Large intestine (tissue), 12 donors: ENCODE measurements at places on chromosomes 2 and 18. TPM values are rescaled to one million over a fixed set of nuclear protein-coding genes. Genes with fewer than 3 reads are reported as not detected.

The CNRIP1 gene
- 18.6 TPM for polyA plus RNA-seq

GRCh38 chr2:239149501-239149900 lies 251.3 kb downstream of the HDAC4 start:
- H3K27me3 ChIP-seq = no peaks in the 10 kb centered on the region
- no peak for DNase-seq
- H3K4me3 ChIP-seq = no peak overlapping the region
- H3K4me1 ChIP-seq = no peaks in the 10 kb centered on the region

GRCh38 chr18:62446511-62446910 lies 76.3 kb upstream of the ZCCHC2 start:
- H3K27me3 ChIP-seq = no peaks in the 10 kb centered on the region
- DNase-seq = no peak
- no peaks in the 10 kb centered on the region for H3K4me1 ChIP-seq
- no peak overlapping the region for H3K27ac ChIP-seq

The CLIP4 gene
- polyA plus RNA-seq = 4.3 TPM
